Cardiac muscle cell (in vitro differentiated cells and primary cell): ENCODE measurements at places on chromosomes 2 and 18. TPM values are rescaled to one million over a fixed set of nuclear protein-coding genes. Genes with fewer than 3 reads are reported as not detected.

The ABHD1 gene
- 0.27 and 0.56 TPM in 2 replicates for total RNA-seq

DNA sequence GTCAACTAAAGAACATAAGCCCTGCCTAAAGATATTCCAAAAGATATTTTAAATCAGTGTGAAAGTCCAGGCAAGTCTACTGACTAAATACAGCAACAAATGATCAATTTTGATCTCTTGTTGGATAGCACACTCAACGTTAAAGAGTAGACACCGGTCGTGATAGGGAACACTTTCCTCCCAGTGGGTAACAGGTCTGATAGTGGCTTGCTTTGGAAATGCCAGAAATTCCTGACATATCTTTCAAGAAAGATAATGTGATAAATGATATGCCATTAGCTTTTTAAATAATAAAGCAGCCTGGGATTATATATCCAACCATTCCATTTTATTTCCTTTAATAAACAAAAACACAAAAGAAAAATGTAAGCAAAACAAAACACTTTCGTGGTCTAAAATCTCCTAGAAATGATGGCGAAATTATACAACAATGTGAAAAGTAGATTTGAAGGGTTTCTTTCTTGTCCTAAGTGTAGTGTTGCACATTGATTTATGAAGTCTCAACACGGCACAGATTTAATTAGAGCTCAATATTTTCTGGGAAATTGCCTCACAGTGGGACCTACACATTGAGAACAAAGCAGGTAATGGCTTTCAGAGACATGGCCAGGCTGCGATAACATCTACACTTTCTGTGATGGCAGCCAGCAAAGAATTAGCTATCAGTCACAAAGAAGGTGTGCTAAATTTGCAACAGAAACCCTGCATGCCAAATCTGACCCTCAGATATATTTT lies 158.6 kb downstream of the PPP1R1C start:
- no peak overlapping the region for H3K4me3 ChIP-seq
- H3K27me3 ChIP-seq: no peaks in the 10 kb centered on the region
- no peaks in the 10 kb centered on the region for H3K36me3 ChIP-seq
- DNase-seq: no peak

DNA sequence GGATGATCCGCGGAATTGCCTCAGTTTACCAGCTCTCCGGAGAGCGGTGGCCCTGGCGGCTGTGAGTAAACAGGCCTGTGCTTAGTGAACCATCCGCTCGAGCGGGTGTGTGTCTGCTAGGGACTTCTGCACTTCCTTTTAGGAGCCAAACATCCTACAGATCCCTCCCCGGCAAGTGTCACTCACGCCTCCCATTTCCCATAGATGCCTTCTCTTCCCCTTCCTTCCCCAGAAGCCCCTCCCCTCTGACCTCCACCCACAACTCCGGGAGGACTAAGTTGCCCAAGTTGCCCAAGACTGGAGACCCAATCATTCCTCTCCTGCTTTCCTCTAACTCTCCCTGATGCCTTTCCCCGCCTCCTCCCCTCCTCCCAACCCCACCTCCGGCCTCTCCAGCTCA lies 2.9 kb downstream of the C1QL2 start:
- no peak for DNase-seq
- no peak overlapping the region for H3K27ac ChIP-seq
- no peak overlapping the region for H3K4me3 ChIP-seq
- H3K4me1 ChIP-seq: no peaks in the 10 kb centered on the region

- H3K27ac ChIP-seq: no peak overlapping the region
- no peaks in the 10 kb centered on the region for H3K36me3 ChIP-seq
- no peaks in the 10 kb centered on the region for H3K27me3 ChIP-seq
- DNase-seq: peak; percentile 23
- H3K4me3 ChIP-seq: no peak overlapping the region
Observed at GRCh38 chr2:19070886-19071285, 287.5 kb downstream of the OSR1 start.

DNA sequence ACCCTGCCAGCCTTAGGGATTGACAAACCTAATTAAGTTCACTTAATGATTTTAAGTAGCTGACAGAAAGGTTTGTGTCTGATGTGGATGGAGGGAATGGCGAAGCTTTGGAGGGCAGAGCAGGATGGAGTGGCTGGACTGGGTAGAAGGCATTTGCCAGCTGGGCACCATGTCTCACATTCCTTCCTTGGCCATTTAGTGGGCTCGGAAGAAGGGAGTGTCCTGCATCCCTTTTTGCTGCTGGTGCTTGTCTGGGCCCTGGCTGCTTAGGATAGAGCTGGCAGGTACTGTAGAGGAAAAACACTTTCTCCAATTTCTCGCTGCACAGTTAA lies 166.7 kb downstream of the CLIP4 start:
- no peak for DNase-seq
- no peak overlapping the region for H3K27ac ChIP-seq
- H3K36me3 ChIP-seq: no peaks in the 10 kb centered on the region

GRCh38 chr2:206488623-206489022 lies 45.3 kb downstream of the ADAM23 start:
- H3K27me3 ChIP-seq: no peaks in the 10 kb centered on the region
- H3K36me3 ChIP-seq: no peaks in the 10 kb centered on the region
- H3K27ac ChIP-seq: no peak overlapping the region
- no peak for DNase-seq

DNA sequence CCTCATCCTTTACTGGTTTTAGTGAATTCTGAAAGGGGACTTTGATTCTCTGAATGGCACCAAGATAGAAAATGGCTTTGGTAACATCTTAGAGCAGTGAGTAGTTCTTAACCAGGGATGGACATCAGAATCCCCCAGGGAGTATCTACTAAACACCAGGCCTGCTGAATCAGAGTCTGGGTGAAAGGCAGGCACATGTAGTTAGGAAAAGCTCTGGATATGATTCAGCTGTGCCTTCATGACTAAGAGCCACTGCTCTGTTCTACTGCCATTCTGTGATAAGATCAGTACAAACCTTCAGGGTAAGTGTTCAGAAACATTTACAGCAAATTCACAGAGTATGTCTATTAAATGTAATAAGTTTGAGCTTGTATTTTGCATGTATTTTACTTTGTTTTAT lies 46.2 kb upstream of the B3GNT2 start:
- DNase-seq: no peak
- no peak overlapping the region for H3K4me3 ChIP-seq
- H3K27ac ChIP-seq: peak overlapping the region; percentile 9
- H3K4me1 ChIP-seq: peaks cover 14% of the 10 kb centered on the region
